H9 (cell line): ENCODE measurements at places on chromosomes 7 and 10.

DNA sequence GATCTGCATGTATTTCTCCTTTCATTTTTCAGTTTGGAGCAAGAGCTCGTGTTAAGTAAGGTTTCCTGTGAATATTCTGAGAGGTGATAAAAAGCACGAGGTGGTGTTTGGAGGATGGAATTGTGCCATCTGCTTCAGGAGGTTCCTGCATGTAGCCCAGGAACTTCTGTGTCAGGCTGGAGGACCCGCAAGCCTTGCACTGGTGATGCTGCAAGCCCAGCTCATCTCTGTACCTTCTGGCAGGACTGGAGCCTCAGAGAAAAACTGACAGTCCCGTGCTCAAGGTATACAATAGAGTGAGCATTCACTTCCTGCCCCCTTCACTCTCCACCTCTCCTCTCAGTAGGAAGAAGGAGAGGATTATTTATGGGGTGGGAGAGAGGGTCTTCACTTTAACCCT is 240.7 kb upstream of the CCDC6 start:
- DNase-seq: no peak

DNA sequence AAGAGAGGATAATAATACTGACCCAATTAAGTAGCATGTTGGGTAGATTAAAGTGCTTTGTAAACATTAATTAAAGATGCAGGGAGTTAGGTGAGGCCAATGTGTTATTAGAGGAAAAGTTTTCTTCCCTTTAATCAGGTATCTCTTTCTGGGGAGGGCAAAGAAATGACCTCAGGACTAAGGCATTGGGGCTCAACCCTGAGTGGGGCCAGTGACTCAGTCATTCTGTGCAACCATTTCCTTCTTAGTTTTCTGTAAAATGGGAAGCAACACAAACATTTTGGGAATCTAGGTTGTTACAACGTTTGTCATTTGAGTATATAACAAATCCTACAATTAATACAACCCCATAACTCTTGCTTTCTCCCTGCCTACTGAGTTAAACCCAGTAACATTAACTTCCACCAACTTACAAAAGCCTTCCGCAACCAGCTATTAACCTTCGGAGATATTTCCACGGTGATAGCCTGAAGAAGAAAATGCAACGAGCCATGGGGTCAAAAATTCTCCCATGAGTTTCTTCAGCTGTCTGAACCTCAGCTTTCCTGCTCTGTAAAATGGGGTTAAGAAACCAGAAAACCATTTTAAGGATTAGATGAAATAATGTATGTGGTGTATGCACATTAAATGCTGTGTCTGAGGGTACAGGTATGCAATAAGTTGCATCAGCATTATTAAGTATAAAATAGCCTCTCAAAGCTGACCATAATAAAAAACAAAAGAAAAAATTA is 965 bp upstream of the PROSER2 start:
- no peak for DNase-seq

DNA sequence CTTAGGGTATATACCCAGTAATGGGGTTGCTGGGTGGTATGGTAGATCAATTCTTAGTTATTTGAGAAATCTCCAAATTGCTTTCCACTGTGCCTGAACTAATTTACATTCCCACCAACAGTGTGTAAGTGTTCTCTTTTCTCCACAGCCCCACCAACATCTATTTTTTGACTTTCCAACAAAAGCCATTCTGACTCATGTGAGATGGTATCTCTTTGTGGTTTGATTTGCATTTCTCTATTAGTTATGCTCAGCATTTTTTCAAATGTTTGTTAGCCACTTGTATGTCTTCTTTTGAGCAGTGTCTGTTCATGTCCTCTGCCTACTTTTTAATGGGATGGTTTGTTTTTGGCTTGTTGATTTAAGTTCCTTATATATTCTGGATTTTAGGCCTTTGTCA is 66.4 kb downstream of the MGAM2 start:
- DNase-seq: no peak

GRCh38 chr7:66682350-66683093 is 53.8 kb downstream of the KCTD7 start:
- no peak for DNase-seq

DNA sequence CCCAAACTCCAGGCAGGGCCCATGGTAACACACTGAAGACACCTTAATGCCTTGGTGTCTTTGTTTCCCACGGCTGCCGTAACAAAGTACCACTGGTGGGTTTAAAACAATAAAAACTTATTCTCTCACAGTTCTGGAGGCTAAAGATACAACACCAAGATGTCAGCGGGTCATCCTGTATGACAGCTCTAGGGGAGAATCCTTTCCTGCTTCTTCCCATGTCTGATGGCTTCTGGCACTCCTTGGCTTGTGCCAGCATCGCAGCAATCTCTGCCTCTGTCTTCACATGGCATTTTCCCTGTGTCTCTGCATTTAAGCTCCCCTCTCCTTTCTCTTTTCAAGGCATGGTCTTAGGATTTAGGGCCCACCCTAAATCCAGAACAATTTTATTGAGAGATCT is 33.1 kb downstream of the PRSS2 start:
- DNase-seq: no peak

- DNase-seq: peak; percentile 46
Observed at GRCh38 chr10:124152139-124153022, 59.0 kb upstream of the CHST15 start.

DNA sequence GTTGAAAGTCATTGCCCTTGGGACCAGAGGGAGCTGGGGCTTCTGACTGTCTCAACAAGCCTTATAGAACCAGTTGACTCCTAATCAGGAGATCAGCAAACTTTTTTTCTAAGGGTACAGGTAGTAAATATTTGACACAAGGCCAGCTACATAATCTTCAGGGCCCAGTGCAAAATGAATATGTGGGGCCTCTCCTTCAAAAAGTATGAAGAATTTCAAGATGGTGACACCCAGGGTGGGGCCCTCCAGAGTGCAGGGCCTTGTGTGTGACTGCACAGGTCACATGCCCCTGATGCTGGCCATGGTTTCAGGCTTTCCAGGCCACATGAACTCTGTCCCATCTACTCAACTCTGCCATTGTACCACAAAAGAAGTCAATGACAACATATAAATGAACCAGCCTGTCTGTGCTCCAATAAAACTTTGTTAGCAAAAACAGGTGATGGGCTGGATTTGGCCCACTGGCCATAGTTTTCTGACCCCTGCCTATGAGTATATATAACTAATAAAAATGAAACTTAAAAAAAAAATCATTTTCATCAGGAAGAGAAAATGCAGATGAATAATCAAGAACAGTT is 6.1 kb downstream of the MMRN2 start:
- DNase-seq: no peak

- no peak for DNase-seq
Observed at GRCh38 chr7:46059308-46060020, 138.4 kb upstream of the IGFBP3 start.

DNA sequence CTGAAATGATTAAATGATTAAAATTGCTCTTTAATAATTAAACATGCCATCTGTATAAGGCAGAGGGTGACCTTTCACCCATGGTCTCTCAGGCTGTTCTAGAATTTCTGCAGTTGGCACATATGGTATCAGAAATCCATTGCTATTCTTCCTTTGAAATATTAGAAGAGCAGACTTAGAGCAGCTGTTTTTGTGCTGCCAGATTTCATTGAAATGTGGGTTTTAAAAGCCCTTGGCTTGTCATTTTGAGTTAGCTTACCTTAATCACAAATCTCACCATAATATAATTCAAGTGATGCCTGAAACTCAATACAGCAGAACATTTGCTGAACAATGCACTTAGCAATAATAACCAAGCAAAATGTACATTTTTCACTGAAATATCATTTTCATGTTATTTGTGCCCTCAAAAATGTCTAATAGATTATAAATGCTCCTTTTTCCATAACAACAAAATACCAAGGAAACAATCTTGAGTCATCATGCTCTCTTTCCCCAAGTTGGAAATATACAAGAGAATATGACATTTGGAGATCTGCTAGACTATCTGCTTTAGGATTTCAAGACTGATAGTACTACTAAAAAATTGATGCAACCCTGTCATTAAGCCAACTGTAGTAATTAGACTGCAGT is 16.1 kb upstream of the PTTG1IP2 start:
- no peak for DNase-seq
